ENCODE measurements at places on chromosomes 6 and 20.

DNA sequence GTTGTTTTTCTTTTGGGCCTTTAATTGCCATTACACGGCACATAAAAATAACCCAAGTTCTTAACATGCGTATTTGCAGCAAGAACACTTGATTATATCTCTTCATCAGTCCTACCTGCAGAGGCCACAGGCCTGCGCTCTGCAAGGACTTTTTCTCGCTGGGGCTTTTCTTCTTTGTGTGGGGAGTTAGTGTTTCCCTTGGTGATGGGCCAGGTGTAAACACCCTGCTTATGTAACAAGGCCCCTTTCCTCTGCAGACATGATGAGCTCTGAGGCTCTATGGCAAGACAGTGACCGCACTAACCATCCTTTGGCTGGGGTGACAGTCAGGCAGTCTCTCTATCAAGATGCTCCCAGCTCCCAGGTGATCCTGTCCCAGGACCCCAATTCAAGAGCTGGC lies 97.8 kb upstream of the PCSK2 start:
- DNase-seq: no peak

DNA sequence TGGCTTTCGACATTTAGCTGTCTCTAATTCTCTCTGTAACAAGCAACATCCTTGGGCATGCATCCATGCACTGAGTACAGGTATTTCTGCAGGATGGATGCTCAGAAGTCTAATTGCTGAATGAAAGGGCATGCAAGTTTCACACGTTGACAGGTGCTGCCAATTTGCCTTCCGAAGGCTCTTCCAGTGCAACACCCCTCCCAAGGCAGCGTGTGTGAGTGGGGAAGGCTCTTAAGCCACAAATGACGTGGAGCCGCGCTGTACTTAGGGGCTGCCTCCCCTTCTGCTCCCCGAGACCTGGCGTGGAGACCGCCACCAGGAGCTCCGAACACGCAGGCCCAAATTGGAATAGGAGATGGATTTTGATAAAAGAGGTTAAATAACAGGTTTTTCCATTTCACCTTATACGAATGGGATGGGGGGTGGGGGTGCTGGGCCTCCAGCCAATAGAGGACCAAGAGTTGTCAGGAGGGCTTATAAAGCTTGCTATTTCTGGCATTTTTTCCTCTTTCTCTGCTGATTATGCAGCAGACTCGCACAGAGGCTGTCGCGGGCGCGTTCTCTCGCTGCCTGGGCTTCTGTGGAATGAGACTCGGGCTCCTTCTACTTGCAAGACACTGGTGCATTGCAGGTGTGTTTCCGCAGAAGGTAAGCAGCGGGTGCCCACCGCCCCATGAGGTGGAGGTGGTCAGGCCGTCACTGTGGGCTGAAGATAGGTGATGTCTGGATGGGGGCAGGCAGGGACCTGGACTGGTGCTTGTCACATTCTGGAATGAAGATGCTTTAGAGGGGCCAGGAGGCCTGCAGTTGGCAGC lies 30.9 kb downstream of the TOX2 start:
- no peak for DNase-seq

DNA sequence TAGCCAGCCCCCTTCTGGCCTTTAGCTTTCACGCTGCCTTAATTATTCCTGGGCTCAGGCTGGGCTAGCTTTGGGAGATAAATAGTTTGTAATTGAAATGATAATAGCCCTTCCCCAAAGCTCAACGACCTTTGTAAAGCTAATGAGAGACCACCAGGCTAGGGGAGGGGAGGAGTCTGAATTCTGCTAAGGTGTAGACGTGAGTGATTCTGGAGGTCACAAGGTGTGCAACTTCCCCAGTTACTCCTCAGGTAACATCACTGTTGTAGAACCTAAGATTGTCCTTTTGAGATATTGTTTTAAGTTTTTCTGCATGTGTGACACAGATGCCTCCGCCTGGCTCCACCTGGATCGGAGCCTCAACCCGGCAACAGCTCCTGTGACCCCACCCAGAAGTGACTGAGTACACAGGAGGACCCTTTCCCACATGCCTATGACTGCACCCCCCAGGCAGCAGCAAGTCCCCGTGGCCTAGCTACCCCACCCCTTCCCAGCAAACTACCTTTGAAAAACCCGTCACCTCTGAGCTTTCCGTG lies 5.8 kb upstream of the GPR31 start:
- DNase-seq: no peak

DNA sequence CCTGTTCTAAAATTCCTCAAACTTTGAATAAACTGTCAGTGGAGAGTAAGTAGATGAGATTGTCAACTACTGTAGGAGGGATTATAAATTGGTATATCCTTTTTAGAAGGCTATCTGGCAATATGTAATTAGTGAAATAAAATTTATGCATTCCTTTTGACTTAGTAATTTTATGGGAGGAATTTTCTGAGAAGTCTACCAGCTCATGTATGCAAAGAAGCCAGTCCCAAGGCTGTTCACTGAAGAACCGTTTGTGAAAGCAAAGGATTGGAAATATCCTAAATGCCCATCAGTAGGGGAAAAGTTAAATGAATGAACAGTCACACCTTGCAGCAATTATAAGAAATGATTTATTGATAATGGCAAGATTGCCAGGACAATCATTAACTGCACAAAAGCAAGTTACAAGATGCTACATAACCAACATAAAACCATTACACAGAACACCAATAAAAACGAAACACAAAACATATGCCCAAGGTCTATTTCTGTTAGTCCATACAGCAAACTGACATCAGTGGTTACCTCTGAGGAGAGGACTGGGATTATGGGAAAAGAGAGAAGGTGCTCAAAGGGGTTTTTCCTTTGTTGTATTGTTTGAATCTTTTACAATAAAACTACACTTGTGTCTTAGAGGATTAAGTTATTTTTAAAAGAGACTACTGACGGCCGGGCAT lies 4.6 kb upstream of the DSTN start:
- DNase-seq: no peak

DNA sequence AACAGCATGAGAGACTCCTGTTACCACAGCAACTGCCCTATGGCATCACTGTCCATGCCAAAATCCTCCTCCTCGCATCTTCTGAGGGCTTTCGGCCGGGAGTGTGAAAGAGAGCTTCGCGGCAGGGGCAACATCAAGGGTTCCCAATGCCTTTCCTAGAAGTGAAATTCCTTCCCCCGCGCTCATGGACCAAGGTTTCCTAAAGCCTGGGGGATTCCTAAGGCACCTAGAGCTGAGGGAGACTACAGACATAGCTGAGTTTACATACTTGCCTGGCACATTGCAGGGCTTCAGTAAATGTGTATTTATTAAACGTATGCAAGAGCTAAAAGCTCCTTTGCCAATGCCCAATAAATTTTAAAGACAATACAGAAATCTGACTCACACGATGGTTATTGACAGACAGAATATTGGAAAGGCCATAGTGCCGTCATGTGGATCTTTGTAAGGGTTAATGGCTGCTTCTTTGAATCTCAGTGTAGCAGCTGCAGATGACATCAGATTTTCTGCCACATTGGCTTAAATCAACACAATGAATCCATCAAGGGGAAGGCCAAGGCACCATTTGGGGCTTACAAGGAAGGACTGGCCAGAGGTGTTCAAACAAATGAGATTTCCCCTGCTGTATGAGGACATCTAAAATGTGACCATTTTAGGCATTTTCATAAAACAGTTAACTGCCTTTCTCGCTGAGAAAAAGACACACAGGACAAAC lies 281.2 kb upstream of the JARID2 start:
- no peak for DNase-seq

DNA sequence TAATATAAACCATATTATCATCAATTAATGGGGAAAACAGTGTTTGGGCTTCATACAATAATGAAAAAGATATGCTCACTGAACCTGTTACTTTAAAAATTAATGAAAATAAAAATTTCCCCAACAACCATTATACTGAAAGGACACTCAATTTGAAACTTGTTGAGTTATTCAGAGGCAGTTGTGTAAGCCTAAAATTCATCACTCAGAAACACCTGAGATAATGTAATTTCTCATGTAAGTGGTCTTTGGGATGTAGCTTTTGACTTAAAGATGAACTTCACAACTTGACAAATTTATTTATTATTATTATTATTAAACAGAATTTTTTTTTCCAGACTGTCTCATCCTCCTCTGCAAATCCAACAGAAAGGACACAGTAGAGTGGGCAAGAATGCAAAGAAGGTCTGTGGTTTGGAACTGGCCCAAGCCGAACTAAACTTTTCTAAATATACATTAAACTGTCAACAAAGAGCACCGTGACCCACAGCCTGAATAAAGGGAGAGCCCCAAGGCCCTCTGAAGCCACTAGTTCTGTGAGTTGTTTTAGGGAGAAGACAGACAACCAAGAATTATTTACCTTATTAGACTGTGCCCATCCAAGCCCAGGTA lies 32.2 kb upstream of the HEY2 start:
- DNase-seq: no peak

Data from activated CD8-positive, alpha-beta memory T cell treated with anti-CD3 and anti-CD28 coated beads, Interleukin-2, amount 50 U/mL, for 4 hours (primary cell).